Putamen (tissue), 1 donor: ENCODE measurements at places on chromosomes 5 and 9.

DNA sequence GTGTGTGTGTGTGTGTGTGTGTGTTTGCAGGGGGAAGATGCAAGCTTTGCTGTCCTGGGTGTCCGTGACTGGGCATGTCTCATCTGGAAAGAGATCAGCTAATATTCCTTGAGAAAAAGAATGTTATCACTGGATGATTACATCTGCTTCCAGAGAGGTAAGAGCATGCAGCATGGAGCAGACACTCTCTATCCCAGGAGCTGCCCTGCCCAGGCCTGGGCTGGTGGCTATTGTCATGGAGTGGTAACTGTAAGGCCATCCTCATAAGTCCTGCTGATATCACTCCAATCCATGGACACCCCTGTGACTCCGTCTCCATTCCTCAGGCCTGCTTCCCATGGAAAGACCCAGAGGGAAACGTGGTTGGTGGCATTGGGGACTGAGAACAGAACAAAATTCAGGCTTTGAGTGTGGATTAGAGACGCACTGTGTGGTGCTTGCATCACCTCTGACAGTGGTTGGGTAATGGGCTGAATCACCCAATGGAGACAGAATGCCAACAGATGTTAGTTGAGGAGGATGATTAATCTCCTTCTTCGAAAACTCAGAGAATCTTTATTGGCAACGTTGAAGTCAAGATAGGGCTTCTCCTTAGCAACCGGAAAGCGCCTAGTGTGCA is 52.0 kb upstream of the KCNIP1 start:
- DNase-seq, result no peak

DNA sequence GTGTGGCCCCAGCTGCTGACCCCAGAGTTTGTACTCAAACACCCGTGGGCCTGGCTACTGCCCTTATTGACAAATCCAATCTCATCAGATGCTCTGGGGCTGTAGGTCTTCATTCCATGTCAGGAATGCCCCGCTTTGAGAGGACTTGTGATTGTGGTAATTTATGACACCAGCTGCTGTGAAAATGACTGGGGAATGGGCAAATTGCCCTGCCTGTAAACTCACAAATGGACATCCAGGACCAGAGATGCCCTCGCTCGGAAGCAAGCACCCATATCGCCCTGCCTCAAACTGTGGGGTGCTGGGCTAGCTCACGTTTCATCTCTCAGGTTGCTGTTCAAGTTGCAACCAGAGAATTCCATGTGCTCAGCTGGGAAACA is 225.9 kb upstream of the MAP3K1 start:
- DNase-seq, result no peak

DNA sequence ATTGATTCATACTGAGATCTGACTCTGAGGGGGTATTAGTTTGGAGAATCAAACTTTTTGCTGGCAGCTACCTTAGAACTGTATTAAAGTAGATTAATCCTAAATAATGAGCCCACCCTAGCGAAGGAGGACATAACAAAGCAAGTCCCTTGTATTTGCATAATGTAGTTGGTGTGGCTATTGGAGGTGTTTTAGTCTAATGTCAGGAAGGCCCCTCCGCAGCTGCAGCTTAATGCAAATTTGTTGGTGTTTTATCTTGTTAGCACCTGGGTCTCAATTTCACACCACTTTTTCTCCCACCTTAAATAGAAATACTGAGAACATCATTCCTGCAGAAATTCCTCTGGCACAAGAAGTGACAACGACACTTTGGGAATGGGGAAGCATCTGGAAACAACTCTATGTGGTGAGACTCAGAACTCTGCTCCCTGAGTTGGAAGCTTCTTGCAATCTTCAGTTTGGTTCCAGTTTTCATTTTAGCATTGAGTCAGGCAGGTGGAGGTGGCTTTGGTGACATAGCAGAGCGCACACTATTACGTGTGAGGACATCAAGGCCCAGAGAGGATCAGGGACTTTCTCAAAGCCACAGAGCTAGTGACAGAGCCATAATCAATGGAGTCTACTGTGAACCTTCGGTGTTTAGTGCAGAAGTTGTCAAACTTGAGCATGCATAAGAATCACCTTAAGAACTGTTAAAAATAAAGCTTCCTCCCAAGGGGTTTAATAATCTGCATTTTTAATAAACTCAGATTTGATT is 33.9 kb downstream of the DOCK2 start:
- DNase-seq, result no peak

DNA sequence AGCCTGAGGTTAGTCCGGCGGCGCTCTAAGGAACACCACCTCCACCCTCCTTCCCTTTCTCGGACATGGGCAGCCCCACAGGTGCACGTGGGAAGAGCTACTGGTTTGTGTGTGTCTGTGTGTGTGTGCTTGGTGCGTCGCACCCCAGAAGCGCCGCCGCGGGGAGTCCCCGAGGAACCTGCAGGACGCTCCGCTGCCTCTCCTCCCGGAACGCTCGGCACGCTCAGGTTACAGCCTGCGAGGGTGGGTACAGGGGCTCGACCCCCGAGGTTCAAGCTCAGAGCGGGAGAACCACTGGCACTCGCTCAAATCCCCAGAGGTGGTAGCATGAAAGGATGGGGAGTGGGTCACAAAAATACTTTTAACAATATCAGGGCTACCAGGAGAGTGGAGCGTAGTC is 2.0 kb downstream of the ASTN2 start:
- no peak for DNase-seq

DNA sequence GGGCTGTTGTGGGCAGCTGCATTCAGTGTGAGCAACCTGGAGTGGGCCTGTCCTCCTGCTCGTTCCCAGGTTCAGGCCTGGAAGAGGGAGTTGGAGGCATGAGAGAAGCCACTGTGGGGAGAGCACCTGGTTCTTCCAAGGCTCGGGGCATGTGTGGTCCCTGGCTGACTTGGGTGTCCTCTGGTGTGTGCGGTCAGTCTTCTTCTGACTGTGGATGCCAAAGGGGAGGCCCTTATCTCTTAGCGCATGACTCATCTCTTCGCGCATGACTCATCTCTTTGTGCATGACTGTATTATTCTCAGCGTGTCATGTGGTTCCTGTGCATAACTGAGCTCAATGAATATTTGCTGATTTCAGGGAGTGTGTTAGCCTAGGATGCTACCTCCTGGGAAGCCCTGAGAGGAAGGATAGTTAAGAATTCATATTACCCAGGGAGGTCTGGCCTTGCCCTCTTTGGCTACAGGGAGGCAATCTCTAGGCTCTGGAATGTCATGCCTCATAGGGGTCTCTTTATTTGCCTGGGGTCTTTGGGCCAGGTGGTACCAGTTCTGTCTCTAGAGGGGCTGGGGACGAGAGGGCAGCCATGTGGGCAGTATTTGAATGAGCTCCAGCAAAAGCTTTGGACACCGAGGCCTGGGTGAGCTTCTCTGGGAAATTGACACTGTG is 188.7 kb downstream of the HSPA4 start:
- DNase-seq, result peak; percentile 67

GRCh38 chr9:135512904-135513303 is 8.3 kb upstream of the LCN1 start:
- DNase-seq, result no peak

DNA sequence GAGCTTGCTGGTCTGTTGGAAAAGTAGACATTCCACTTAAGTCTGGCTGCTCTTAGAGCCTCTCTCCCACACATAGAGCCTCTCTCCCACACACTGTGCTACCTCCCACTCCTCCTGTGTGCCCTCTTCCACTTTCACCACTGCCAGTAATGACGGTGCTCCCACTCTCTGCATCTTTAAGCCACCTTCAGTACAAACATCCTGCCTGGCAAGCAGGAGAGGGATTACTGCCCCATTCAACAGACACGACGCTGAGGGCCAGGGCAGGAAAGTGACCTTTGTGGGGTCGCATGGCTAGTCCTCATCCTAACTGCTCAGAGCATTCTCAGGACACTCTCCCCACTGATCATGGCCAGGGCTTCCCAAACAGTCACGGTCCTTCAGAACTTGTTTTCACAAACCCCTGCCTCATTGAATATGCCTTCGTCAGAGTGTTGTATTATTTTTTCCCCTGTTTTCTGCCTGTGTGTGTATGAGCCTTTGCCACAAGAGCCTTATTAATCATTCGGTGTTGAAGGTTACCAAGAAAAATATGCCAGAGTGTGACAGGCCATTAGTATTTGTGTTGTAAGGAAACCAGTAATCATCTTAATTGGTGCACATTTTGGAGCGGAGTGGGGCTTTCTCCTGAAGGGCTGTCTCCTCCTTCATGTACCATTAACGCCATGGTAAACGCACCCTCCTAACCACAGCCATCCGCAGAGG is 87.1 kb upstream of the SAP30L start:
- DNase-seq, result no peak

GRCh38 chr5:172957458-172957857 is 1.8 kb upstream of the RPL26L1 start:
- DNase-seq, result no peak

- no peak for DNase-seq
Measured at GRCh38 chr5:146126068-146126467, 20.7 kb upstream of the PLAC8L1 start.

GRCh38 chr5:4020400-4020799 is 424.8 kb downstream of the IRX1 start:
- peak; percentile 37 for DNase-seq

GRCh38 chr9:37382982-37383357 is 39.5 kb upstream of the GRHPR start:
- DNase-seq, result no peak

GRCh38 chr9:95627802-95628201 is 111.0 kb upstream of the PTCH1 start:
- no peak for DNase-seq

DNA sequence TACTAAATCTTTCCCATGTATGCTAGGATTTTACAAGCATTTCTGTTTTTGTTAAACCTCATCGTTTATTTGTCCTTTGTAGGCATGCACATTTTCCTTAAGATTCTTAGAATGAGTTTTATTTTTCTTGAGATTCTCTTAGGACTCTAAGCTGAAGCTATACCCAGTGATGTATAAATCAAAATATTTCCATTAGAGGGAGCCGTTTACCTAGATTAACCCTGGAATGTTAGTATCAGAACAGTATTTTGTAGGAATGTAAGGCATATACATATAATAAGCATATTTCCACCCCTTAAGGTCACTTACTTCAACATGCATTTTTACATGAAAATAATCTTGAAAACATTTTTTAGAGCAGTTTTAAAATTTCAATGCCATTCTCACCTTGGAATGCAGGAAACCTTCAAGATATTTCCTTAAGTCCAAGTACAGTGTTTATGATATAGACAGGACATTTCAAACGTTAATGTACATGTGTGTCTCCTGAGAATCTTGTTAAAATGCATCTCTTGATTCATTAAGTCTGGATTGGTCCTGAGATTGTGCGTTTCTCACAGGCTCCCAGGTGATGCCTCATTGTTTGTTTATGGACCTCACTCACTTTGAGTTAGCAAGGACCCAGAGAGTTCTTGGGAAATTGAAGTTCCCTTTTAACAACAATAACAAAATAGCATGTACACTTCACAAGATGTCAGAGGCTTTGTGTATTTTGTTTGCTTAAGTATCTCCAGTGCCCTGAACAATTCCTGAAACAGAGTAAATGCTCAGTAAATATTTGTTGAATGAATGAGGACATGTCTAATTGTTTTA is 34.9 kb upstream of the FCHO2 start:
- no peak for DNase-seq

DNA sequence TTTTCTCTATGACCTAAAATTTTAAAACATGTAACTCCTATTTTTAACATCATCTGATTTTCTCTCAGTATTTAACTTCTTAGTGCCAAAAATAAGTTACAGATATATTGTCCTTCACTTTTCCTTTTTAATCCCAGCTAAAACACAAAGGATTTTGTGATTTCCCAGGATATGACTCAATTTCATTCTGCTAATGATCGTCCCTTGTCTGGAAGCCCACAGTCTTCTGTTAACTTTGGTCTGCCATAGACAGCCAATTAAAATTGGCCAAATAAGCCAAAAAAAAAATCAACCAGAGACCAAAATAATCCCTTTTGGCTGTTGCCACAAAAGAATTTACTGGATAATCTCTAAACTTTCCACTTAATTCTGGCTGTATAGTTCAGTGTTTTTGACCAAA is 124.5 kb upstream of the FST start:
- no peak for DNase-seq

GRCh38 chr9:93874242-93874641 is 80.9 kb downstream of the BARX1 start:
- DNase-seq, result no peak

DNA sequence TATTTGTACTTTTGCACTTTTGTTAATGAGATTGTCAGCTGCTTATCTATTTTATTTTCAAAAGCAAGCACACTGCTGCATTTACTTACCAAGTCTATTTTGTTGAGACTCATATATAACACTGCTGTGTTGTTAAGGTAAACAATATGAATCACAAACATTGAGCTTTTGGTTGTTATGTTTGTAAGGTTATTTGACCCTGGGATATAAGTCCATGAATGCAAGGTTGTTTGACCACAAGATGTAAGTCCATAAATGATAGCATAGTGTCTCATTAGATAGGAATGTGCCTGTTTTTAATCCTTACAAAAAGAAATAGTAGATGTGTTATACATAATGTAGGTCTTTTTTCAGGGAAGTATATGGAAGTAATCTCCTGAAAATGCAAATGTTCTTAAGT is 845.9 kb downstream of the CDH9 start:
- DNase-seq, result no peak

DNA sequence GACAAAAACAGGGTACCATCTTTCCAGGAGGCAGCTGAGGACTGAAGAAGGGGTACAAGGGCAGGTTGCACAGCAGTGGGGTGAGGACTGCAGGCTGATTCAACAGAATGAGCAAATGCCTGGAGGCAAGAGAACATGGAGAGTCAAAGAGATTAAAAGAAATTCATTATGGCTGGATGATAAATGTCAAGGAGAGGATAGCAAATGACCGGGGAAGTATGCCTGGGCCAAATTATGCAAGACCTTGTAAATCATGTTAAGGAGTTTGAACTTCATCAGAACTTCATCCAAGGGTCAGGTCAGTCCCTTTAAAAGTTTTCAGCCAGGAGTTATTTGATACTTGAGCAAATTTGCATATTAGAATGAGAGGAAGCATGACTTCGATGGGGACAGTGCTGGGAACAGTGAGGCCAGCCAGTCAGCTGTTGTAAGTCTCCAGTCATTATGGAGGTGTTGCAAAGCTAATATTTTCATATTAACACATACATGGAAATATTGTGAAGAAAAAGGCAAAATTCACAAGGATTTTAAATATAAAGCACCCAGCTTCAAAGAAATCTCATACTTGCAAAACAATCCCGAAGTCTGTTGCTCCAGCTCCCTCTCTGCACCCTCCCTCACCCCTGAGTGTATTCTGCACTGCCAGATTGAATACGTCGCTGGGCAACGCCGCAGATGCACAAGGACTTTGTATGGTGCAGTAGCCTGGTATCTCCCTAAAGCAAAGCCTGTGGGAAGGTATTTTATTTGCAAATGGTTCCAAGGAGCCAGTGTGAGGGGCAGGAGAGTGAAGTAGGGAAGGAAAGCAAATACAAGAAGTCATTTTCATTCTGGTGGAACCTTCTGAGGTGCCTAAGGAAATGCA is 509.8 kb upstream of the TLE4 start:
- no peak for DNase-seq

DNA sequence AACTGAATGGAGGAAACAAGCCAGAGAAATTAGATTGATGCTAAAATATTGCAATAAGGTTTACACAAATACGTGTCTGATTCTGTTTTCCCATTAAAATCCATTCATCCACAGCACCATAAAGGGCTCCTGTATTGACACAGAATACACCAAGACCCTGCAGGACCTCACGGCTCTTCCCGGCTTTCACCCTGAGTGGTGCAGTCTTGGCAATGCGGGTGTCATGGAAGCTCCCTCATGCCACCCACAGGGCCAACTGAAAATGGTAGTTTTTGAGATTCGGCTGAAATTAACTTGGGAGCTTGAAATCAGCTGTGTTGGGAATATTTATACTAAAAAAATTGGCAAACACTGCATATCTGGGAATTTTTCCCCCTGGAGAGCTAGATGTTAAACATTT is 17.3 kb upstream of the EXOC3 start:
- DNase-seq, result no peak

GRCh38 chr9:89278997-89279739 is 31.8 kb upstream of the CKS2 start:
- peak; percentile 16 for DNase-seq
